ENCODE measurements at places on chromosomes 4 and X.

DNA sequence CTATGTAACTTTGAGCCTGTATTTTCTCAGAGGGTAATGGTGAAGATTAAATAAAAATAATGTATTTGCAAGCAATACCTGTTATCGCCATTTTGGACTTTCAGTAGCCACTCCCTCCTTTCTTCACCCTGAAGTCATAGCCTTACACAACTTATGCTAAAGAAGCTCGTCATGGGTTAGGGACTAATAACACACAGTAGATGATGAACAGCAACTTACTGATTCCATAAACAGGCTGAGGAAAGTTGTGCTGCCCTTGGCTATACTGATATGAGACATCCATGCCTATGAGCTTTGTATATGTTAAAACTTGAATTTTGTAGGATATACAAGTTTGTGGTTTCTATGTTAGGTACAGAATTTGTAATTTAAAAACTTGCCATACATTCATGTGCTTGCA is 31.7 kb upstream of the EIF1AX start:
- no peak overlapping the region for H3K4me3 ChIP-seq
- H3K27ac ChIP-seq: no peak overlapping the region
- DNase-seq: no peak
- H3K36me3 ChIP-seq: peaks cover 82% of the 10 kb centered on the region
- no peaks in the 10 kb centered on the region for H3K27me3 ChIP-seq

- H3K36me3 ChIP-seq: no peaks in the 10 kb centered on the region
- H3K27ac ChIP-seq: no peak overlapping the region
- no peak for DNase-seq
- no peaks in the 10 kb centered on the region for H3K27me3 ChIP-seq
- no peaks in the 10 kb centered on the region for H3K4me1 ChIP-seq
- no peak overlapping the region for H3K4me3 ChIP-seq
Observed at GRCh38 chr4:121198251-121198650, 34.1 kb upstream of the TNIP3 start.

DNA sequence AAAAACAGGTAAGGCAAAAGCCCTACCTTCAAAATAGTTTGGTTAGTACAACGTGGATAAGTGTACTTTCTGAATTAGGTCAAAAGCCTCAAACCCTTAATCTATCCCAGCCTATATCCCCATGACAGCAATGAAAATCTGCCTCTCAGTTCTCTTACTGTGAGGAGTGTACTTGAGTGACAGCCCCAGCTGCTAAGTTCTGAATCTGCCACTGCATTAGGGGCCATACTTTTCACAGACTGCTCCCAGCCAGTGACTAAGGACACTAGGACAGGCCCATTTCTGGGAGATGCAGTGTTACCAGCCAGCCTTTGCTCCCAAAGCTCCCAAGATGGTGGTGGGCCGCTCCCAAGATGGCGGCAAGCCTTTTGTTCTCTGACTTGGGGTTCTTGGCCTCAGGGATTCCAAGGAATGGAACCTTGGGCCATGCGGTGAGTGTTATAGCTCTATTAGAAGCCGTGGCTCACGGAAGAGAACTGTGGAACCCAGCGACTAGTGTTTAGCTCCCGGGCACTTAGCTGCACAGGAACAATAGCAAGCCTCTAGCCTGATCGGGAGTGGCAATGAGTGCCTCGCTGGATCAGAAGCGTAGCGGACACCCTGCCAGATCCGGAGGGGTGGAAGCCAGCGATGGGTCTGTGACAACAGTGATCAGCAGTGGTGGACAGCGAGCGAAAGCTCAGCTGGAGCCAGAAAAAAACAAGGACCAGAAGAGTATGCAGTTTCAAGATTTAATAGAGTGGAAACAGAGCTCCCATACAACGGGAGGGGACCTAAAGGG is 175.6 kb upstream of the NRK start:
- no peak overlapping the region for H3K27ac ChIP-seq
- H3K4me3 ChIP-seq: no peak overlapping the region
- no peak for DNase-seq
- H3K36me3 ChIP-seq: no peaks in the 10 kb centered on the region
- no peaks in the 10 kb centered on the region for H3K27me3 ChIP-seq

- peak overlapping the region; percentile 59 for H3K4me3 ChIP-seq
- H3K27ac ChIP-seq: peak overlapping the region; percentile 91
- H3K36me3 ChIP-seq: no peaks in the 10 kb centered on the region
- peak; percentile 99 for DNase-seq
- H3K4me1 ChIP-seq: peaks cover 15% of the 10 kb centered on the region
Observed at GRCh38 chr4:128385683-128386304, 98.2 kb upstream of the PGRMC2 start.

DNA sequence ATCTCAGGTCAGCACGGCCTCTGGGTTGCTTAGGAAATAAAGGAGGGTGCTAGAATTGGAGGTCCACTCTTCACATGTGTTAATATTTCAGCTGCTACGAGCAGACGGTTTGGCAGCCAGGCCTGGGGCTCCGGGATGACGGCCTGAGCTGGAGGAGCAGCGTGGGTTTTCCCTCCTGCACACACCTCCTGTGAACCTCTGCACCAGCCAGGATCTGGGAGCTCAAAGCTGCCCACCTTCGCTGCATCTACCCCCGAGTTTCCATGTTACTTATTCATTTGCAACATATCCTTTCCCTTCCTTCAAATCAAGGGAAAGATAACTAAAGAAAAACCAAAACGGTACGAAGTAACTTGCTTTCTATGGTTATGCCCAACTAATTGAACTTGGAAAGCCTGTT is 13.6 kb downstream of the STOX2 start:
- no peak overlapping the region for H3K4me3 ChIP-seq
- H3K4me1 ChIP-seq: no peaks in the 10 kb centered on the region
- no peaks in the 10 kb centered on the region for H3K36me3 ChIP-seq

DNA sequence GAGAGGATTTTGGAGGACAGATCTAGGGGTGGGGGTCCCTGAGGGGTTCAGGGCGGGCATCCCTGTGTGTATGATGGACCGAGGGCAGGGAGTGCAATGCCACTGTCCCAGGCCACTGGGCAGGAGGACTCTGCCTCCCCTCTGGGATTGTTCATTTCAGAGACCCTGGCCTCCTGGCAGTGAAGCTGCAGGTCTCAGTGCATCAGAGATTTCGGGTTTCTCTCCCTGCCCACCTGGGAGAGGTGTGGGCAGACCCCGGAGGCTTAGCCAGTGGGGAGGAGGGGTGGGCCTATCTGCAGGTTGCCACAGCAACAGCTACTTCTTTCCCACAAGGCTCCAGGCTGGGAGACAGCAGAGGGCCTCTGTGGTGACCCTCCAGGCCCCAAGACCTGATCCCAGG is 80.1 kb upstream of the LRPAP1 start:
- peaks cover 3% of the 10 kb centered on the region for H3K4me1 ChIP-seq
- no peak overlapping the region for H3K27ac ChIP-seq
- H3K27me3 ChIP-seq: no peaks in the 10 kb centered on the region
- no peak overlapping the region for H3K4me3 ChIP-seq
- H3K36me3 ChIP-seq: no peaks in the 10 kb centered on the region
- no peak for DNase-seq

GRCh38 chr4:177528620-177529019 is 86.4 kb upstream of the AGA start:
- H3K27ac ChIP-seq: no peak overlapping the region
- H3K36me3 ChIP-seq: no peaks in the 10 kb centered on the region
- H3K4me1 ChIP-seq: no peaks in the 10 kb centered on the region
- no peak overlapping the region for H3K4me3 ChIP-seq
- no peaks in the 10 kb centered on the region for H3K27me3 ChIP-seq
- DNase-seq: no peak

DNA sequence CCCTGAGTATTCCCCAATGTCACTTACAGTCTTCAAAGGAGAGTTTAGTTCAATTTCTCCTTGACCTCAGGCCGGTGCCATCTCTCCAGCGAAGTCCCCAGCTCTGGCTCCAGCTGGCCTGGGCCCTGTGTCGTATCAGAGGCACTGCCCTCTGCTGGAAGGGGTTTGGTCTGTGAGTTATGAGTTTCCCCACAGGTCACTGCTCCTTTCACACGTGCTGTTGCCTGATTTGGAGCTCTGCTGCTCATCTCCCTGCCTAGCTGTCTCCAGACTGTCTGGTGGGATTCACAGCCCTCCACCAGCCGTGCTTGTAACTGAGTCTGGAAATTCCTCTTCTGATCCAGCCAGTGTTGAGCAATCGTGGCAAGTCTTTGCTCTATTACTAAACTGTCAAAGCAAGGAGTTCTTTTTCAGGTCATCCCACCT is at the start of gene RAP2C:
RAP2C (minus strand) TSS at position 105 of the 426 bp plus-strand sequence. CDS start 2,179 bp downstream, outside the sequence.
- H3K27ac ChIP-seq: peak within 1 kb of the TSS; percentile 72
- peaks cover 16% of the 10 kb centered on the region for H3K27me3 ChIP-seq

- H3K4me3 ChIP-seq: peak overlapping the region; percentile 27
- H3K27ac ChIP-seq: no peak overlapping the region
- H3K36me3 ChIP-seq: peaks cover 86% of the 10 kb centered on the region
- H3K27me3 ChIP-seq: no peaks in the 10 kb centered on the region
Observed at GRCh38 chrX:1420371-1420770, 28.5 kb upstream of the SLC25A6 start.

GRCh38 chr4:7539659-7540058 is 104.9 kb upstream of the PSAPL1 start:
- H3K27ac ChIP-seq: no peak overlapping the region
- no peak for DNase-seq
- H3K4me1 ChIP-seq: no peaks in the 10 kb centered on the region

- DNase-seq: peak; percentile 92
- peaks cover 16% of the 10 kb centered on the region for H3K4me1 ChIP-seq
- H3K4me3 ChIP-seq: no peak overlapping the region
- no peaks in the 10 kb centered on the region for H3K36me3 ChIP-seq
- H3K27ac ChIP-seq: peak overlapping the region; percentile 84
- H3K27me3 ChIP-seq: no peaks in the 10 kb centered on the region
Observed at GRCh38 chr4:76585272-76585671, 150.2 kb downstream of the SHROOM3 start.

Measured in mesenchymal stem cell (in vitro differentiated cells and primary cell).